NT2/D1 (cell line): ENCODE measurements at places on chromosomes 16 and 17.
A peak's percentile ranks its signal among the peaks of the same experiment; 100 is the strongest.

DNA sequence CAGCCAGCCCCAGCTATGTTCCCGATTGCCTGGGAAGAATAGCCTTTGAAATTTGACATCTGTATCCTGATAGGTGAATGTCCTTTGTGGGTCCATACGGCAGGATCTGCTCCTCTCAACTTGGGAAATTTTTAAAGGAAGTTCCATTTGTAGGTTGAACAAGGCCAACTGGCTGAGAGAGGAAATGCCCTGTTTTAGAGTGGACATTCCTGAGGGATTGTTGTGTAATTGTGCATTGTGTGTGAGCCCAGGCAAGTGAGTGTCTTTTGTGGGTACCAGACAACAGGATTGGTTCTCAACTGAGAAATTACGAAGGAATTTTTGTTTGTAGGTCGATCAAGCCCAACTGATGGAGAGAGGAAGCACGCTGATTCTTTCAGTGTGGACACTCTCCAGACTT lies 2.6 kb upstream of the CPHXL2 start:
- no peak for DNase-seq

- no peak for DNase-seq
These were observed 20.2 kb downstream of the SEC14L1 start for GRCh38 chr17:77160875-77161530.

DNA sequence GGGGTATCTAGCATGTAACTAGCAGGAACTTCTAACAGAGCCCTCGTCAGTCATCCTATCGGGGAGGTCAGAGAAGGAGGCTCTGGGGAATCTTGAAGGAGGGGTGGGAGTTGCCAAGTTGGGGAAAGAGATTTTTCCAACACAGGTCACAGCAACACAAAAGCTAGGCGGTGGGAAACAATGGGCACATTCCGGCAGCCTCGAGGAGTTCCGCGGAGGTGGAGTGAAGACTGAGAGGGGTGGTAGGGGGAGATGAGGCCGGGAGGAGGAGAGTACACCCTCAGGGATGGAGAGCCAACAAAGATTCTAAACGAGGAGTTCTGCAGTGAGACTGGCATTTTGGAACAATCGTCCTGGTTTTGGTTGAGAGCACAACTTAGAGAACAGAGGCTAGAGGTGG lies 13.5 kb upstream of the CALB2 start:
- DNase-seq: no peak

DNA sequence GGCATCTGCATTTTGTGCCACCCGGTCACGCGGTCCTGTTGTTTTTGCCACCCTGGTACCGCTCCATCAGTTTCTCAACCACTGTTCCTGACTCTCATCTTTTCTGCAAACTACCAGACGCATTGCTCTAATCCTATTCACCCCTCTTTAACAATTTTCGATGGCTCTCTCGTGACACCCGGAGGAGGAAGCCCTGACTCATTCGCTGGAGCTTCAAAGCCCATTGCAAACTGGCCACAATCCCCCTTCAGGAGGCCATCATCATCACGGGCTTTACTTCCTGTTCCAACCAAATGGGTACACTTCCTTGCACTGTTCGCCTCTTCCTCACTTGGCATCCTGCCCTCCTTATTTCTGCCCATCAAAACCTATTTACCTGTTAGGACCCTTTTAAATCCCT lies 155.3 kb downstream of the RGS9 start:
- DNase-seq: no peak

GRCh38 chr16:3854750-3855541 lies 25.6 kb downstream of the CREBBP start:
- DNase-seq: no peak

DNA sequence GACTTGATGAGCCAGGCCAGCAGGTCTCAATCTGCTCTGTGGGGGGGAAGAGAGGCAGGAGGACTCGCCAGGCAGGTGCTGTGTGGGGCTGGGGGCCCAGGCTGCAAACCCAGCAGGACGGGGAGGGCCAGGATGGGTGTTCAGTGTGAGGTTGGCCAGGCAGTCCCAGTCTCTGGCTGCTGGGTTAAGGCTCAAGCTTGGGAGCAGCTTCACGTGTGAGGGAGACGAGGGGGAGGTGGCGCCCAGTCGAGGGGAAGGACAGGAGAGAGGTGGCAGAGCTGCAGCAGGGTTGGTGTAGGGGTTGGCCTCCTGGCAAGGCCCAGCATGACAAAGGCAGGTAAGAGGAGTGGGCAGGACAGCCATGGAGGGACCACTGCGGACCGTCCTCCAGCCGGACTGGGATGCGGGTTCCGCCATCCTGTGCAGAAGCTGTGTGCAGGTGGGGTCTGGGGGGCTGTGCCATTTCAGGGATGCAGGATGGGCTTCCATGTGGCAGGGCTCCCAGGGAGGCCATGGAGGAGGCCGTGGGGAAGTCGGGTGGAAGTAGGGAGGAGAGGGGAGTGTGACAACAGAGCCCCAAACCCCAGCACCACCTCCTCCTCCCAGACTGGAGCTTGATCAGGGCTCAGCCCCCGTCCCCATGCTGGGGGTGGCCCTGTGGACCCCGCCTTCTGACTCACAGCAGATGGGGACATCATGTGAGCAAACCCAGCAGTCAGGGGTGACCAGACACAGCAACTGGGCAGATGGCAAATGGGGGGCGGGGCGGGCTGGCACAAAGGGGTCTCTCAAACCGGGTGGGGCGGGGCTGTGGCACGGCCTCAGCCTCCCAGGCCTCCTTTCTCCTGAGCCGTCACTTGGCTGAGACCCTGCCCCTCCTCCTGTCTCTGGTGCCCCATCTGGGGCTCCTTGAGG lies 2.8 kb downstream of the ADGRG1 start:
- DNase-seq: no peak

- no peak for DNase-seq
These were observed 4.1 kb upstream of the PITPNA start for GRCh38 chr17:1566505-1567199.

- DNase-seq: no peak
These were observed 11.2 kb downstream of the METRNL start for GRCh38 chr17:83090444-83091256.

DNA sequence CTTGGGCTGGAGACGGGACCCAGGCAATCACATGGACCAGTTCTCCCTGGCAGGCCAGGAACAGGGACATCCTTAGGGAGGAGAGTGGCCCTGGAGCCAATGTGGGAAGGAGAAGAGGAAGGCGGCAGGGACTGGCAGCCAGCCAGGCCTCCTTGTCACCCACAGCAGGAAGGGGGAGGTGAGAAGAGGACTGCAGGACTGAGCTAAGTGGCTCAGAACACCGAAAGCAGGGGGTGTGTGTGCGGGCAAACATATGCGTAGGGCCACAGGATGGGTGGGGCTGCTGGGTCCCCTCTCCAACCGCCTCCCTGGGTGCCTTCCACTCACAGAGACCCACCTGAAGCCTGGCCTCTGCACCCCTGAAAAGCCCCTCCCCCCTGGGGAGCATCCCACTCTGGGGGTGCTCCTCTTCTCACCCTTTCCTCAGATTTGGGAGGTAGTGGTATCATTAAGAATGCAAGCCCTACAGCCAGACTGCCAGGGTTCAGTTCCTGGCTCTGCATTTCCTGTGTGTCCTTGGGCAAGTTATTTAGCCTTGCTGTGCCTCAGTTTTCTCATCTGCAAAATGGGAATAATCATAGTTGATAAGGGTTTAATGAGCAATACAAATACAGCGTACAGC lies 8.1 kb downstream of the PNMT start:
- no peak for DNase-seq

DNA sequence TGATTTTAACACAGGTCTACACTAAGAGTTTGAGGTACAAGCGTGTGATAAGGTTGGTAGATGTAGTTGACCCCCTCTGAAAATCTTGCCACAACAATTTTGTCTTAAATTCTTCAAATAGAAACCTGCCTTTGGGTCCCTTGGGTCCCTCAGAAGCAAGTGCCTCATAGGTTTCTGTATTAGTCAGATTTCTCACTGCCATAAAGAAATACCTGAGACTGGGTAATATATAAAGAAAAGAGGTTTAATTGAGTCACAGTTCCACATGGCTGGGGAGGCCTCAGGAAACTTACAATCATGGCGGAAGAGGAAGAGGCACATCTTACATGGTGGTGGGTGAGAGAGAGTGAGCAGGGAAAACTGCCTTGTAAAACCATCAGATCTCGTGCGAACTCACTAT lies 301.2 kb downstream of the MAP2K6 start:
- DNase-seq: no peak

GRCh38 chr17:1447052-1447451 lies 9.0 kb downstream of the CRK start:
- DNase-seq: no peak

- peak; percentile 62 for DNase-seq
These were observed 38.9 kb downstream of the MYH3 start for GRCh38 chr17:10618202-10618635.

GRCh38 chr17:15967706-15968399 lies 22.9 kb downstream of the ADORA2B start:
- no peak for DNase-seq

DNA sequence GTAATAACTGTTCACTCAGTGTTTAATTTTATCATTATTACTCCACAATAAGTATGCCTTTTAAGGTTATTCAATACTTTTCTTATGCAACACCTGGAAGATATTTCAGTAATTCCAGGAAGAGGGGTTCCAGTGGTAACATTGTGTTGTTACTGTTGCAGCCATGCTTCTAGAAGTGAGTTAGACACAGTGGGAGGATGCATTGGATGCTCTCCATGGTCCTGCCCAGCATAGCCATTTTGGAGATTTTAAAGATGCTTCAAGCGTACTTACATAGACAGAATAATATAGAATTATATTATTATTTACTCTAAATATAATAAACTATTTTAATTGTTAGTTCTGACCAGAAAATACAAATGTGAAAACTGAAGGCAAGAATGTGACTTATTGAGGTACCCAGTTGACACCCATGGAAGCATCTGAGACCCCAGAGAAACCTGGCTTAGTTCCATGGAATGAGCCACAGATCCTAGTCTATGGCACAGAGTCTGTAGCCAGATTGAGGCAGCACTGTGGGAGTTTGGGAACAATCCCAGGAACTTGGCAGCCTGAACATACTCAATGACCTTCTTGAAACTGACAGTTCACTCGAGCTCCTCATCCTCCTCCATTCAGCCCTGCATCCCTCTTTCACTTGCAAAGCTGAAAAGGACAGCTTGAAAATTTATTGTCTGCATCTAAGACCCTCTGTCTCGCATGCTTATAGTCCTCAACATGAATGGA lies 190.1 kb upstream of the HS3ST4 start:
- no peak for DNase-seq

- no peak for DNase-seq
These were observed 26.8 kb upstream of the ELAC2 start for GRCh38 chr17:13044572-13045065.

- DNase-seq: no peak
These were observed 190.6 kb downstream of the MAF start for GRCh38 chr16:79409978-79410377.

GRCh38 chr16:5977329-5977728 lies 879.7 kb upstream of the EEF2KMT start:
- no peak for DNase-seq

- DNase-seq: no peak
These were observed 1.8 kb downstream of the RAB11FIP3 start for GRCh38 chr16:427250-427649.

DNA sequence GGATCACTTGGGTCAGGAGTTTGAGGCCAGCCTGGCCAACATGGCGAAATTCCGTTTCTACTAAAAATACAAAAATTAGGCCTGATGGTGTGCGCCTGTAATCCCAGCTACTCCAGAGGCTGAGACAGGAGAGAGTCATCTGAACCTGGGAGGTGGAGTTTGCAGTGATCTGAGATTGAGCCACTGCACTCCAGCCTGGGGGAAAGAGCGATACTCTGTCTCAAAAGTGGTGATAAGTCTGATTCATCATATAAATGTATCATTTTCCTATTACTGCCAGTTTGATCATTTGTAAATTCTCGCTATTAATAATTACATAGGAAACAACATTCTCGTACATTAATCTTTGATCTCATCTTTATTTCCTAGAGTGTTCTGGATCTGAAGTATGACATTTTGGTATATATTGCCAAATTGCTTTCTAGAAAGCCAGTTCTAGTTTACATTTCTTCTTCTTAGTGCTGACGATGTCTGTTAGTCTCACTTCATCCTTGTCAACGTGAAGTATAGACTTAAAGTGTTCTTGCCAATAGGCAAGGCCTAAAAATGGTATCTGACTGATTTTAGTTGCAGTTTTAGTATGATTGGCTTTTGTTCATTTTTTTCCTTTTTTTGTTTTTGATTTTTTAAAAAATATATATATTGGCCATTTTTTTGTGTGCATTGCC lies 9.7 kb downstream of the RABEP1 start:
- no peak for DNase-seq

DNA sequence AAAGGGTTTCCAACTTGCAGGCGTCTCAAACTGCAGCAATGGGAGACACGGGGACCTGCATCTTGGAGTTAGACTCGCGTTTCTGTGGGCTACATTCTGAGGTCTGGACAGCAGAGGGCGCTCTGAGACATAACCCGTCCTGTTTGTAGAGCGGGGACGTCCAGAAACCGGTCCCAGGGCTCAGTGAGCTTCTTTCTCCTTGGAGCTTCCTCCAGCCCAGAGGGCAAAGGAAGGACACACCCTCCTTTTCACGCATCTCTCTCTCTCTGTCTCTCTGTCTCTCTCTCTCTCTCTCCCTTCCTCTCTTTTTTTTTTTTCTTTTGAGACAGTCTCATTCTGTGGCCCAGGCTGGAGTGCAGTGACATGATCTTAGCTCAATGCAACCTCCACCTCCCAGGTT lies 19.8 kb downstream of the COX4I1 start:
- peak; percentile 88 for DNase-seq

DNA sequence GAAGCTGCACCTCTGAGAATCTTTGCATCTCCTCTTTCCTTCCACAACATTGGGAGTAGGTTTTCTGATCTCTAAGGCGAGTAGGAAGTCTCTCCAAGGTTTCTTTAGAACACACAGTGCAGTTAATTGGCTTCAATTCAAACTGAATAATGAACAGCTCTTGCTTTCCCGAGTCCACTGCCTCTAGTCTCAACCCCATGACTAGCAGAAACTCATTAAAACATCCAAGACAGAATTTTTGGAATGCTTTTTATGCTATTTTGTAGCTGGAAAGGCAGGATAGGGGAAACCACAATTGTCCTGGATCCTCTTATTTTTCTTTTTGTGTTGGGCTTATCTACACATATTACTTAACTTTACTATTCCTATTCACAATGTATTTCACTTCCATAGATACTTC lies 206.6 kb downstream of the CDH8 start:
- DNase-seq: no peak
